Inflammatory macrophage treated with lipopolysaccharide for 1 hour (primary cell): ENCODE measurements at places on chromosomes 12 and 14.

DNA sequence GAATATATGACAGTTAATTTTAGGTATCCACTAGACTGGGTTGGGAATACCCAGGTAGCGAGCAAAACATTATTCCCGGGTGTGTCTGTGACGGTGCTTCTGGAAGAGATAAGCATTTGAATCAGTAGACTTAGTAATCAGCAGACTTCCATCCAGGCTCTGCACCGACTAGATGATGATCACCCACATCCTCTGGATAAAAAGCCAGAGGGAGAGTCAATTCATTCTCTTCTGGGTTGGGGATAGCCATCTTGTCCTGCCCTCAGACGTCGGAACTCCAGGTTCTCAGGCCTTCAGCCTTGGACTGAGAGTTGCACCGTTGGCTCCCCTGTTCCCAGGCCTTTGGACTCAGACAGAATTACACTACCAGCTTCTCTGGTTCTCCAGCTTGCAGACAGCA is 168.0 kb downstream of the PHLDA1 start:
- DNase-seq: no peak

DNA sequence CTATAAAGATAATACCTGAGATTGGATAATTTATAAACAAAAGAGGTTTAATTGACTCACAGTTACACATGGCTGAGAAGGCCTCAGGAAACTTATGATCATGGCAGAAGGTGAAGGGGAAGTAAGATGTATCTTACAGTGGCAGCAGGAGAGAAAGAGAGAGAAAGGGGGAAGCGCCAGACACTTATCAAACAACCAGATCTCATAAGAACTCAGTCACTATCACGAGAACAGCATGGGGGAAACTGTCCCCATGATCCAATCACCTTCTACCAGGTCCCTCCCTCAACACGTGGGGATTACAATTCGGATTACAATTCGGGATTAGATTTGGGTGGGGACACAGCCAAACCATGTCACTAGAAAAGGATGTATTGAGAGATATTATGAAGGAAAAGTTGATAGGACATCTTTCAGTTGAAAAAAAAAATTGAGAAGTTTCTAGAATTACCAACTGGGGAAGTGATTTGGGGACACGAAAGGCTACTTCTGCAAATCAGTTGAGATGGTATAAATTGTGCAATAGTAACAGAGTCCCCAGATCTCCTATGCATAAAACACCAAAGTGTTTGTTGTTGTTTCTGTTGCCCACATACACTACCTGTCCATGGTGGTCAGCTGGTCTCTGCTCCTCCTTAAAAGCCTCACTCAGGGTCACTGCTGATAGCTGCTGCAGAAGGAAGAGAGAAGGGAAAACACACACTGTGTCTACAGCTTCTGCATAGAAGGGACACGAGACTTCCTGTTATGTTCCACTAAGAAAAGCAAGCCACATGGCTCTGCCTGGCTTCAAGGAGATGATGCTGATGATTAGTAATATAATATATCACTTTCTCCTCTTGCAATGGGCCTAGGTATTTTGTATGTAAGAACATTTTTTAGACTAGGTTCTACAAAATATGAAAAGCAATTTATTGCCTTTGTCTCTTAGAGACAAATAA is 465.5 kb downstream of the PDZRN4 start:
- DNase-seq: peak; percentile 19

DNA sequence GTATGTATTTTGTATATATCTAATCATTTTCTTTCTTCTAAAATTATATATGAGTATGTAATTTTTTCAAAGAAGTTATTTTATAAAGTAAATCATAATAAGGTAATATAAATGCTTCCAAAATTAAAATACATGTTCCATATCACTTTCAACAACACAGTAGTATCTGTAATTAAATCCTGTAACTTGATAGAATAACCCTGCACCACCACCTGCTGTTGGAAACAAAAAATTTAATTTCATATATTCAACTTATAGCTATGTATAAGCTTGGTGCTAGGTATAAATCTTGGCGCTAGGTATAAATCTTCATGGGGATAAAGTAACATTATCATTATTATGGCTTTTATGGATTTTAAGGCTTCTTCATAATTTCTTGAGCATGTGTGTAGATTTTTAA is 149.7 kb upstream of the DCN start:
- DNase-seq: no peak

- DNase-seq: no peak
Observed at GRCh38 chr12:71478270-71478669, 38.7 kb downstream of the LGR5 start.

- DNase-seq: no peak
Observed at GRCh38 chr14:32648434-32648833, 290.2 kb upstream of the NPAS3 start.

DNA sequence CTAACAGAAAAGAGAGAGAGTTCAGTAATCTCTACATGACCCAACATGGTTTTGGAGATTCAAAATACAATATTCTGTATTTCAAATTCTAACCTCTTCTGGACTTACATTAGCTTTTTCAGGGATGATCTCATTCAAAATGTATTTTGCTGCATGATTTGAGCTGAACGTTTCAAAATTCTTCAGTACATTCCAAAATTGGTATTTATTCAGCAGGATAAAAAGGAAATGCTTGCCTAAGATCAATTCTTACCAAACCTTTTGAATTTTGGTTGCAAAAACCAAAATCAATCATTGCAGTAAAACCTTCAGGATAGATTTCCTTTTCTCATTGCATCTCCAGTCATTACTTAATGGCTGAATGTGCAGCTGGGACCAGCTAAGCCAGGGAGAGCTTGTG is 1761.3 kb upstream of the SEL1L start:
- no peak for DNase-seq
